Naive B cell (primary cell): ENCODE measurements at places on chromosomes 16 and 17. TPM values are rescaled to one million over a fixed set of nuclear protein-coding genes. Genes with fewer than 3 reads are reported as not detected.

GRCh38 chr17:9615486-9615885 lies 29.8 kb upstream of the USP43 start:
- DNase-seq = no peak

DNA sequence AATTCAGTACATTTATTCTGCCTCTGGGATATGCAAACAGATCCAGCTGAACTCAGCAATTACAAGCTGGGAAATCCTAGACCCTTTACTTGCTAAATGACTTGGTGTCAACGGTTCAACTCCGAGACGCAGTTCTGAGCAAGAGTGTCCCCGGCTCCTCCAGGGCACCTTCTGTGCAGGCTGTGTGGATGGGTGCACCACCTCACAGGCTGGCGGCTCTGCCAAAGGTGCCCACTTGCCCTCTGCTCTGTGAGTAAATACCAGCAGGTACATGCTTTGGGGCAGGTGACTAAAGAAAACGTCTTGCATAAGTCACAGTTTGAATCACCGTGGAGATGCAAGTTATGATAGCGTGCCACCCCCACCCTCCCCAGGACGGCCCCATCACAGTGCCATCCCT lies 23.3 kb downstream of the MAP1LC3B start:
- no peak for DNase-seq

DNA sequence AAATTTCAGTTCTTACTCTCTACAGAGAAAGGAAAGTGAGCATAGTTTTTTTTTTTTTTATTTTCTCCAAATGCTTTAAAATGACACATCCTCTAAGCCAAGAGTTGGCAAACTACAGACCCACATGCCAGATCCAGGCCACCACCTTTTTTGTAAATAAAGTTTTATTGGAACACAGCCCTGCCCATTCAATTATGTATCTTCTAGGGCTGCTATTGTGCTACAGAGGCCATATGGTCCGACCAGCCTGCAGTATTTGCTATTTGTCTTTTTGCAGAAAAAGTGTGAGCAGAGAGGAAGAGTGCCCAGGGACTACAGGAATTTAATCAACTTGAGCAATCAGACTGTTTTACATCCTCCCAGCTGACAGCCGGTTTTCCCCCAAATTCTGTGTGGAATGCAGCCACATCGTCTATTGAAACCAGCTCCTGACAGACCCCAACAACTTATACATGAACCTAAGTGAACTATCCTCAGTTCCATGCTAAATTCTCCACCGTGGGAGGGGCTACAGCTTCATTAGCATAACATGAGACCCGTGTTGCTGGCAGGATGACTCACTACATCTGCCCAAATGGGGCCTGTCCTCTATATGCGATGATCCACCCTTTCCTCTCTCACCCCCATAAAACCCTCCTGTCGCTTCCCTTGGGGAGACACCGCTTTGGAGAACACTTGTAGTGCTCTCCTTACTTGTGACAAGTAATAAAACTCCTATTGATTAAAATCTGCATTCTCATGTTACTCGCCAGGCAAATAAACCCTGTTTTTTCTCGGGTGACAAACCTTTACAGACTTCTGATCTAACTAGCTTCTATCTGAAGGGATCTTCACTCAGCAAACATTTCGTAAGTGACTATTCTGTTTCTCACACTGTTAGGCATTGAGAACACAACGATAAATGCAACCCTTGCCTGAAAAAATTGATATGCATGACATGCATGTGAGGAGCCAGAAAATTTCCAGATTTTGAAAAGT lies 149.4 kb upstream of the HS3ST3A1 start:
- no peak for DNase-seq

DNA sequence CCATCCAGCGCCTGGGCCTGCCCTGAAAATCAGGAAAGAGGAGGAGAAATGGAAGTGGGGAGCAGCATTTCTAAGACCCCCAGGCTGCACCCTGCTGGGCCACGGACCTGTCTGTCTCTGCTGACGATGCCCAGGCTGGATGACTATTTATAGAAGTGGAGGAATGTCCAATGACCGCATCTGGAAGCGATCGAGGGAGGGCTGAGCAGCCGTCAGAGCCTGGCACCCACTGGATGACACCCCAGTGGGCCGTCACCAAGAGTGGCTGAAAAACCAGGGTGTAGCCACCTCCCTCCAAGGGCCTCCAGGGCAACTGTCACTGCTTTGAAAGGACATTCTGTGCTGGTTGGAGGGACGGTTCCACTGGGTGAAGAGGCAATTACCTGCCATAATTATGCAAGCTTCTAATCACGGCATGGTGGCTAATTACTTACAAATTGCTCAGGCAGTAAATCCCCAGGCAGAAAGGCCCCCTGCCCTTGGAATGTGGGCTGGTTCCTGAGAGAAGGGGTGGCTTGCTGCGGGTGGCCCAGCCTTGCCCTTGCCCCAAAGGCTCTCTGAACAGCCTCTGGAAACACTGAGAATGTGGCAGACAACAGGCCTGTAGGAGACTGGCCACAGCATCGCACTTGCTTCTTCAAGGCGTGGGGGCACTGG lies 332.1 kb downstream of the C16orf95 start:
- DNase-seq = no peak

- no peak for DNase-seq
These were observed 12.7 kb upstream of the CD300A start for GRCh38 chr17:74453665-74454196.

- DNase-seq = no peak
These were observed at the start of gene CDH1 for GRCh38 chr16:68737046-68737729. TSS of gene CDH1 (plus strand) at chr16:68737292. CDS start at chr16:68737416, 124 bp downstream.

GRCh38 chr17:59688008-59688407 lies 19.2 kb downstream of the PTRH2 start:
- no peak for DNase-seq

- DNase-seq = no peak
These were observed 98.1 kb upstream of the CCL2 start for GRCh38 chr17:34156741-34157589.

CD79B gene
- polyA plus RNA-seq = 2,526 TPM

KRTAP2-3 gene
- not detected for polyA plus RNA-seq

NT5M gene
- polyA plus RNA-seq = not detected

ZNF207 gene
- 135 TPM for polyA plus RNA-seq
